ENCODE measurements at places on chromosomes 2 and 18.

DNA sequence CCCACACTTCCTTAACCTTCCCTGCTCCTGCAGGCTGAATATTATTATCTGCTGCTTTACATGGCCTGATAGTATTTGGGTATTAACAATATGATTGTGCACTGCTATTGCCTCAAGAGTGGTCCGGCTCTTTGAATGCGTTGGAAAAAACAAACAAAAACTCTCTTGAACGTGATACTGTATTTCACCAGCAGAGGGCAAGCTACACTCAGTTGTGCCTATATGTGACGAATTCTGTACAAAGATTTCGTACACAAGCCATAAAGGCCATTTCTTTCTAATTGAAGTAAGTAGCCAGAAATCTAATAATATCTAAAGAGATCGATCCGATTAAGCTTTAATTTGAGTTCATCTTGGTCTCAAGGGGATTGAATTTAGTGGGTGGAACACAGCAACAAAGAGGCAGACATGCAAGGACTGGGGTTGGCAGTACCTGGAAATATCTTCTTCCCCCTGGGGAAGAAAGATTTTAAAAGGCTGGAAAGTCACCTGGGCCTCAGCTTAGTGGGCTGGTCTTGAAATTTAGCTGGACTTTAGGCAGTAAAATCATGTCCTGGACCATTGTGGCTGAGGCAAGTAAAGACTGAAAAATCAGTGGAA, 49.3 kb upstream of the RAB6D start:
- peak; percentile 44 for DNase-seq

- no peak for DNase-seq
Measured at GRCh38 chr2:157439824-157440186, 4.1 kb downstream of the CYTIP start.

DNA sequence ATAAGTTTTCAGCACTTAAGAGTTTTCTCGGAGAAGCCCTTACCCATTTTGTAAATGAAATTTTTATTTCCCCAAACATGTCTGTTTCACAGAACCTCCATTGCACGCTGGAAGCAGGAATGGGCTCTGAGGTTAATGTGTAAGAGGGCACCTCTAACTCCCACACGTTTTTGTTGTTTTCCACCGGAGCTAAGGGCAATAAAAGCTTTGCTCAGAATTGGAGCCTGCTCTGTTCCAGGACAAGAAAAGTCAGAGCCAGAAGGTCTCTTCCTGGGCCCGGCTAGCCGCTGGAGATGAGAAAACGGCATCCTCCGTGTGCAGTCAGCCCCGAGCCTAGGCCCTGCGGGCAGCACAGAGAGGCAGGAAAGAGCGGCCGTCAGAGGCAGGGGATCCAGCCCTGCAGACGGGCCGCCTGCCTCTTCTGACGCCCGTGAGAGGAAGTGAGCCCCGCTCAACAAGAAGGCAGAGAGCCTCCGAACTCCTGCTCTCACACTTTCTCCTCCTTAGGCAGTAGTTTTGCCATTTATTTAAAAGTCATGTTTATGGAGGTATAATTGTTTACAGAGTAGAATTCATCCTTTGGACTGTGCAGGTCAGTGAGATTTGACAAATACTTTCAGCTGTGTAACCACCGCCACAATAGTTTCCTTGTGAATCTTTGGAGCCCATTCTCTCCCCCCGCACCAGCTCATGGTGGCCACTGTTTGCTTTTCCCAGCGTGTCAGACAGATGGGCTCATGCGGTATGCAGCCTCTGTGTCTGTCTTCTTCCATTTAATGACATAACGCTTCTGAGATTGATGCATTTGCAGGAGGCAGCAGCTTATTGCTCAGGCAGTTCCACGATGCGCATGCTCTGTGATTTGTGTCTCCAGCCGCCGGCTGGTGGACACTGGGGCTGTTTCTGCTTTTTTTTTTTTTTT, 117.3 kb downstream of the GALR1 start:
- no peak for DNase-seq

DNA sequence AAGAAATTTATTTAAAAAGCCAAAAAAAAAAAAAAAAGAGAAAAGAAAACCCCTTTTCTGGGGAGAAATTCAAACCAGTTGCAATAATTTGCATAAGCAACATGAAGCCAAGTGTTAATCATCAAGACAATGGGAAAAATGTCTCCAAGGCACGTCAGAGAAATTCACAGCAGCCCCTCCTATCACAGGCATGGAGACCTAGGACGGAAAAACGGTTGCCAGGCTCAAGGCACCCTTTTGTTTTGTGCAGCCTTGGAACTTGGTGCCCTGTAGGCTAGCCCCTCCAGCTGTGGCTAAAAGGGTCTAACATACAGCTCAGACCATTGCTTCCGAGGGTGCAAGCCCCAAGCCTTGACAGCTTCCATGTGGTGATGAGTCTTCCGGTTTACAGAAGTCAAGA, 509.2 kb upstream of the SOX11 start:
- no peak for DNase-seq

GRCh38 chr18:34543356-34543755, 166.7 kb upstream of the DTNA start:
- DNase-seq = no peak

DNA sequence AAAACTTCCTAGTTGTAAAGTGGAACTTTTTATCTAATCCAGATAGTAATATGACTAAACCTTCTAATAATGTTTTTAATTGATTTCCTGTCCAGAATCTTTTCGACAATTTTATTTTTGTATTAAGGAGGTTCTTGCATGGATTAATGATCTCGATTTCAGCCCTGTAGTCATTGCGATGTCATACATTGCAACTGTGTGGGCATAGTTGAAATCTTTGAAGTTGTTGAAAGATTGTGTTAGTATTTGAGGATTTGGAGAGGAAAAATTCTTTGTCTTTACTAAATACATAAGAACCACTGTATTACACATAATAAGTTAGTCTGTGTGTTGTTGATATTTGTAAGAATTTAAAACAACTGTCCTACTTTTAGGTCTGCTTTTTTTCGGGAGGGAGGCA, 31.1 kb downstream of the ACSL3 start:
- DNase-seq = no peak

GRCh38 chr2:232951891-232952290, 61.2 kb downstream of the NGEF start:
- DNase-seq = no peak

DNA sequence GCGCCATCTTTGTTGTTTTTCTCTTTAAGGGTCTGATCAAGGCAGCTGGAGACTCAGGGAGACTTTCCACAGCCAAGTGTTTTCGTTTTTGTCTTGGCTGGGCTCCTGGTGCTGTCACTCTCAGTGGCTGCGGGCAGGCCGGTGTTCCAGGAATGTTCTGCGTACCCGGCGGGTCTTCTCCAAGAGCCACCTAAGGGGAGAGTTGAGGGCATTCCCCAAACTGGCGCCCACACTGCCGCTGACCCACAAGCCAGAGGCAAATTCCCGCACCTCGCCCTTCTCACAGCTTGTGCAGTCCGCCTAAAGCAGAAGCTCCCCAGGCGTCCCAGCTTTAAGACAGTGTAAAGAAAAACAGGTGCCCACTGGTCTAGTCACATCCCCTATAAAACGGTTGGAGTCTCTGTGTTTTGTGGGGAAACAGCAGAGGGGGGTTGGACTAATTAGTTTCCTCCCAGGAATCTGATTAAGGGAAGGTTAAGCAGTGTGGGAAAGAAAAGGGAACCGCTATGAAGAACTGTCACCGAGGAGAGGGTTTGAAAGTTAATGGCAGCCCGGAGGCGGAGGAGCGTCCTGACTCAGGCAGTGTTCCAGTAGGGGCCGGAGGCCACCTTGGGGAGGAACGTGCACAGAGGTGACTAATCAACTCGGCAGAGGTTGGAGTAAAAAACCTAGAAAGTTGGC, 224.5 kb downstream of the SLC4A3 start:
- DNase-seq = no peak

DNA sequence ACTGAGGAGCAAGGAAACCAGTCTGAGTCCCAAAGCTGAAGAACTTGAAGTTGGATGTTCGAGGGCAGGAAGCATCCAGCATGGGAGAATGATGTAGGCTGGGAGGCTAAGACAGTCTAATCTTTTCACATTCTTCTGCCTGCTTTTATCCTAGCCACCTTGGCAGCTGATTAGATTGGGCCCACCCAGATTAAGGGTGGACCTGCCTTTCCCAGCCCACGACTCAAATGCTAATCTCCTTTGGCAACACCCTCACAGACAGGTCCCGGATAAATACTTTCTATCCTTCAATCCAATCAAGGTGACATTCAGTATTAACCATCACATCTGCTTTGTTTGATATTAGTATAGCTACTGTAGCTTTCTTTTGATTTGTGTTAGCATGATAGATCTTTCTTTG, 27.1 kb downstream of the VRK2 start:
- DNase-seq = no peak

- no peak for DNase-seq
Measured at GRCh38 chr2:2938481-2938880, 439.1 kb downstream of the EIPR1 start.

DNA sequence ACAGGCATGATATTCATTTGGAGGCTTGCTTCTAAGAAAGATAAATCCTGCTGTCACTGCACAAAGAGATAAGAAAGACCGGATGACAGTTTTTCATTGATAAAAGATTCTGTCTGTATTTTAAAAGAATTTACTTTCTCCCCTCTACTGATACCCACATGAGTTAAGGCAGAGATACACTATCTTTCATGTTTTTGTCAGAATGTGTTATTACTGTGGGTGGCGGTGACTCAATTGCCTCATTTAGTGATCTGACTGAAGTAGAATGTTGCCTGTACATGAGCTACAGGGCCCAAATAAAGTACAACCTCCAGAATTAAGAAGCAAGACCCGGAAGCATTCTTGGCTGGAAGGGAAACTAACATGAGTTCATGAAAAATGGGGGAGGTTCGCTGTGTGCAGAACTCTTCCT, 480.0 kb downstream of the SLC4A3 start:
- DNase-seq = no peak

GRCh38 chr18:58201733-58202730, 158.0 kb downstream of the NEDD4L start:
- no peak for DNase-seq

DNA sequence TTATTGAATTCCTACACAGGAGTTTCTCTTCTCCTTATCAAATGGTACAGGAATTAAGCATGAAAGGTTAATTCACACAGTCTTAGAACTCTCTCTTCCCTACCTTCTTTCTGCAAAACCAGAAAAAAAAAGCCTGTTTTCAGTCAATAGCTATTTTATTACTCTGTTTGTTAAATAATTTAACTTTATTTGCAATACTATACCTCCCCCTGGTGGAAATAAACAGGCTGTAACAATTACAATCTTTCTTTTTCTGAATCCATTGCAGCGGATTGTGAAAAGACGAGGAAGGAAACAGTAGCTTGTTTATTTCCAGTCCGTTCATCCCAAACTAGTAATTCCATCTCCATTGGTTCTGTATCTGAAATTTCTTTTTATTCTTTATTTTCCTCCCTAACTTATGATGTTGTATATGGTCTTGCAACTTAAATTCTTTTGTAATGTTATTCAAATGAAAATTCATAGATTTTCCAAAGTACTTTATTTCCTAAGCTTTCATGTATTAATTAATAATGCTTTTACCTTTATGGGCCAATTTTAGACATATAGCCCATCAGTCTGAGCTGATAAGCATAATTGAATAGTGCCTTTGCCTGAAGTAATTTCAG, 165.2 kb downstream of the SH3BP4 start:
- DNase-seq = peak; percentile 26

GRCh38 chr2:147623328-147623727, 221.5 kb upstream of the ACVR2A start:
- no peak for DNase-seq

- no peak for DNase-seq
Measured at GRCh38 chr2:203605302-203605701, 70.2 kb upstream of the RAPH1 start.

DNA sequence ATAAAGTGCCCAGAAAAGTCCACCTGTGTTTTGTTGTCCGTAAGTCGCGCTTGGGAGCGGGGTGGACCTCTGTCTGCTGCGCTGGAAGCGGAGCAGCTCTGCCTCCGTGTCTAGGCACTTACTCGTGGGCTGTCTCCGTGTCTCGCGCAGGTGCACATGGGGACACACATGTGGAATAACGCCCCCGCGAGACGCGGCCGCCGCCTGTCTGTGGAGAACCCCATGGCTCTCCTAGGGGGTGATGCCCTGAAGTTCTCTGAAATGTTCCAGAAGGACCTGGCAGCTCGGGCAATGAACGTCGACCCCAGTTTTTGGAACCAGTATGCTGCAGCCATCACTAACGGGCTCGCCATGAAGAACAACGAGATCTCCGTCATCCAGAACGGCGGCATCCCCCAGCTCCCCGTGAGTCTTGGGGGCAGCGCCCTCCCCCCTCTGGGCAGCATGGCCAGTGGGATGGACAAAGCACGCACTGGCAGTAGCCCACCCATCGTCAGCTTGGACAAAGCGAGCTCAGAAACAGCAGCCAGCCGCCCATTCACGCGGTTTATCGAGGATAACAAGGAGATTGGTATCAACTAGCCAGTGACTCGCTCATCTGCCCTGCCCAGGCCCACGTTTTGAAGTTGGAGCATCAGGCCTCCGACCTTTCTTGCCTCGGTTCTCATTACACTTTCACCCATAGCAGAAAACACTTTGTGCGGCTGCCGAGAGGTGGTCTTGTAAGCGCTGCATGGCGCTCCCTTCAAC, 17.3 kb downstream of the SALL3 start:
- DNase-seq = no peak

DNA sequence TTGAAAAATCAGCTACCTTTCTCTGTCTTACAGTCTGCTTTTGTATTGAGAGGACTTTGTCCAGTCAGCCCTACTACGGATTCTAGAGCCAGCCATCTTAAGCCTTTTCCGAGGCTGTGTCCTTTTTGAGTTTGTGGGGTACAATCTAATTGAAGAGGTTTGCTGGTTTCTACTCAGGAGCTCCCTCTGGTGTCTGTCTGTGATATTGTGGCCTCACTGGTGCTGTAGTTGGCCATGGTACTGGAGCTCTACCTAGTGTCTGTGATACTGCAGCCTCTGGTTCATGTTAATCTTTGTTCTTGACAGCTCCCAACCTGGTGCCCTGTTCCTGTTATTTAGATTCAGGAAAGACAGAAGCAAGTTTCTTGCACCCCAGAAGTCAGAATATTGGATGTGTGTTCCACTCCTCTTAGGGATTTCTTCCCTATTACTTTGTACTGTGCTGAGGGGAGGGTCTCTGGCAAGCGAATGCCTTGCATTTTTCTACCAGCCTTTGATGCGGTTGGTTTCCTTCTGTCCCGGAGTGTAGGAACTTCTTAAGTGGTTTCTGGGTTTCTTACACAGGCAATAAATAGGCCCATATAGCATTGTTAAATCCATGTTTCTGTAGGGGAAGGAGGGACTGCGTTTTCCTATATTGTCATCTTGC, 78.5 kb downstream of the ACSL3 start:
- DNase-seq = peak; percentile 33

GRCh38 chr2:120902592-120902991, 166.9 kb downstream of the GLI2 start:
- no peak for DNase-seq

- DNase-seq = no peak
Measured at GRCh38 chr2:110854355-110855081, 122.1 kb downstream of the ACOXL start.

- no peak for DNase-seq
Measured at GRCh38 chr18:68623342-68623741, 91.6 kb downstream of the TMX3 start.

DNA sequence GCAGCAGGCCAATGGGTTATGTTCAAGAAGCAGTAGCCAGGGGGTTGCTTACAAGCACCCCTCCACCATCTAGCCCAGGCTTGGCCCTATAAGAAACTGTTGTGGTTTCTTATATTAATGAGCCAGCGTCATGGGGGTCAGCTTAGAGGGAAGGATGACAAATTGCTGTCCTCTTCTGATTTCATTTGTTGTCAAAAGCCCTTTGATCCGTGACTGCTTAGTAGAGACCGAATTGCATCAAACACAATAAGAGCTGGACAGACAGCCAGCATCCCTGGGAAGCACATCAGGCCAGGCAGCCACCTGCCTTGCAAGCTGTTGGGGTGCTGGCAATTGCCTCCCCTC, 206.6 kb upstream of the SETBP1 start:
- DNase-seq = no peak

GRCh38 chr2:137764646-137765045, 199.6 kb upstream of the HNMT start:
- no peak for DNase-seq
